ENCODE measurements at places on chromosomes 16 and 17.
A peak's percentile ranks its signal among the peaks of the same experiment; 100 is the strongest.

- peak; percentile 43 for DNase-seq
Measured at GRCh38 chr16:66899945-66900710, 18.6 kb downstream of the CDH16 start.

DNA sequence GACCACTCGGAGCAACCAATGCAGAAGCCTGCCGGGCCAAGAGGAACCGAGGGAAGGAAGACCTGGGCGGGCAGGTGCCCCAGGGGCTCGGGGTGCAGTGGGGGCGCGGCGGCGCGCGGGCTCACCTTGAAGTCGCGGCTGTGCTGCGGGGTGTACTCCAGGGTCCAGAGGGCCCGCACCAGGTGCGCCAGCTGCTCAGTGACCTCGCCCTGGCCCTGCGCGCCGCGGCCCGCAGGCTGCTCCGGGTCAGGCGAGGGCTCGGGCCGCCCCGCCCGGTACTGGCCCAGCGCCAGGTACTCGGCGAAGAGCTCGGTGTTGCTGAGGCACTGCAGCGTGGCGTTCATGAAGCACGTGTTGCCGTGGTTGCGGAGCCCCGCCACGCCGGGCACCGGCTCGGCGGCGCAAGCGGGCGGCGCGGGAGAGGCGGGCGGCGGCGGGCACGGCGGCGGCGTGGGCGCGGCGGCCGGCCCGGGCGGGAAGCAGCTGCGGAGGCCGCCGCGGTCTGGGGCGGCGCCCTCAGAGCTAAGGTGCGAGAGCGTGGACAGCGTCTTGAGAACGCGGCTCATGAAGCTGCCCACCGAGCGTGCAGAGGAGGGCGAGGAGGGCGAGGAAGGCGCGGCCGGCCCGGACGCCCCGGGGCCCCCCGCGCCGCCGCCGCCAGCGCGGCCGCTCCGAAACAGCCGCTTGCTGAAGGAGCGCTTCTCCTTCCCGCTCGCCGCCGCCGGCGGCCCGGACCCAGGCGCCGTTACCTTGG is 562 bp downstream of the USP31 start:
- peak; percentile 15 for DNase-seq

GRCh38 chr17:49414271-49414621 is 436 bp downstream of the PHB1 start:
- no peak for DNase-seq

DNA sequence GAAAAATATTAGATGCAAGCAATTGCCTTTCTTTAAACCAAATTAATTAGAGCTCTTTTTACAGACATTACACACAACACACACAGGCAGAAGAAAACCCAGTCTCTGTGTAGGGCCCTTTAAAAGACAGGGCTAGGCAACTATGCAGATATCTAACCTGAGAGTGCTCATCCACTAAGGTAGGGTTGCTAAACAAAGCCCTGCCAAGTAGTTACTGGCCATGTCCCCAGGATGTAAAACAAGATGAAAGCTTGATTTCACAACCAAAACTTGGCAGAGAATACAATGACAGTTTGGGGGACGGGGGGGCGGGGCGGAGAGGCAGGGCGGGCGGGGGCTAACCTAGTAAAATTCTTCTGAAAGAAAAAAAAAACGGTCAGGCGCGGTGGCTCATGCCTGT is 669.0 kb upstream of the CA10 start:
- no peak for DNase-seq

GRCh38 chr16:2484898-2485508 is 10.1 kb downstream of the TBC1D24 start:
- no peak for DNase-seq

- DNase-seq = no peak
Measured at GRCh38 chr16:25035494-25036405, 20.6 kb upstream of the ARHGAP17 start.

GRCh38 chr16:6484935-6485334 is 847.7 kb upstream of the RBFOX1 start:
- no peak for DNase-seq

- peak; percentile 34 for DNase-seq
Measured at GRCh38 chr16:2296661-2297505, 29.0 kb upstream of the RNPS1 start.

DNA sequence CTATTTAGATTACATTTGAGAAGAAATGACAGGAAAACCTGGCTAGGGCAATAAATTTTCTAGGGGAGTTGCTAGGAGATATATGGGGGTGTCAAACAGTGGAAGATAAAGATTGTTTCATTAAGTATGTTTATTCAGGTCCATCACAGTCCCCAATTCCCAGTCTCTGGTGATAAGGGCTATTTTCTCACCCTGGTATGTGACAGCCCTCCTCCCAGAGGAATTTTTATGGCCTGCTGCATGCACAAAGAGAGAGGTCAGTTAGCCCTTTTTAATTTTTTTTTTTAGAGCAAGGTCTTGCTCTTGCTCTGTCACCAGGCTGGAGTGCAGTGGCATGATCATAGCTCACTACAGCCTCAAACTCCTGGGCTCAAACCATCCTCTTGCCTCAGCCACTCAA is 53.6 kb upstream of the ATF7IP2 start:
- no peak for DNase-seq

GRCh38 chr17:27893841-27894503 is 807 bp upstream of the LYRM9 start:
- DNase-seq = no peak

DNA sequence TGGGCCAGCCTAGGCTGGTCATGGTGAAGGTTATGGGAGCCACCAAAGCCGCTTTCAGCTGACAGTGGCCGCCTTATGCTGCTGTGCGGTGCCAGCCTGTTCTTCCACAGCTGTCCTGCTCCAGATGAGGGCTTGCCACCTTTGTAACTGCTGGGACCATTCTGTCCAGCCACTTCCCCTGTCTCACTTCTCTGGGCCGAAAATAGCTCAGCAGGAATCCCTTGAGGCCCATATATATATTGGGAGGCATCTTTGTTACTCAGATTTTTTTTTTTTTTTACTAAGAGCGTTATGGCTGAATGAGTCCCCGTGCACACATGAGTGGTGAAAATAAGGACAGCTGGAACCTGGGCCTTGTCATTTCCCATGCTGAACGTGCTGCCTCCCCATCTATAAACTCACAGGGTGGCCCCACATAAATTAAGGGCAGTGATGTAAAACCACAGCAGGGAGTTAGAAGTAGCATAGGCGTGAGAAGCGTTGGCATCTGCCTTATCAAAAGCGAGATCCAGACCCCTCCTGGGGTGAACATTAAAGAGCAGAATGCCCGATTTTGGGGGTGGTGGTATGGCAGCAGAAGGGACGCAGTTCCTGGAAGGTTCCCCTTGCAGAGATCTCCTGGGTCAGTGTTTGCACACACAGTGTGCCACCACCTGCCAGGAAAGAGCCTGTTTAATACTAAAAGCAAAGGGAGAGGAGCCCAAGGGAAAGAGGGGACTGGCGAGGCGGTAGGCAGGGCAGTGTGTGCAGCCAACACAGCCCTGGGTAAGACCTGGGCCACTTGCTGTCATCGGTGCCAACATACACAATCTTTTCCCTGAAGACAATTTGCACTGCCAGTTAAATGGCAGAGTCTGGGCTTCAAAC is 57.8 kb downstream of the USP43 start:
- no peak for DNase-seq

DNA sequence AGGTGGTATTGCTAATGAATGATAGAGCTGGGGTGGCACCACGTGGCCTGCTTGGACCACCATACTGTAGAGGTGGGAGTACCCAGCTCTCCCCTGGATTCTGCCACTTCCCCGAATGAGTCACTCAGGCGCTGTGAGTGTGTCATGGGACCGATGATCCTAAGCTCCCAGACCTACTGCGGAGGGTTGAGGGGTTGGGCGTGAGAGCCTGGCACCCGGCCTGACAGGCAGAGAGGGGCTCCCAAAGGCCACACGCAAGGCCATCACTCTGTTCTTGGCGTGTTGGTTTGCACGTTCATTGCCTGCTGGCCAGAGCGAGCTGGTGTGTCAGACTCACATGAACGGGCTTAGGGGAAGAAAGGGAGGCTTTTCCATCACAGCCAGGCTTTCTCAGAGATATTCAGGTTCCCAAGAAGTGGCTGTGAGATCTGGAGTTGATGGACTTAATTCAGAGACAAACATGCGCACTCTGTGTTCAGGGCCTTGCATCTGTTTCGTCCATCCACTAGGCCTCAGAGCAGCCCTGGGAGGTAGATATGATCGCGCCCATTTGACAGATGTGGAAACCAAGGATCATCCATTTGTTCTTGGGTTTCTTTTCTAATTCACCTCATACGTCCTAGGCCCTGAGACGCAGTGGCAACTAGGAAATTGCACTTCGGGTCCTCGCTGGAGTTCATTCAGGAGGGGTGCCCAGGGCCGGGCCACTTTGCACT is 41.4 kb downstream of the CMIP start:
- DNase-seq = no peak

GRCh38 chr17:42845918-42846593 is 1.7 kb downstream of the AOC2 start:
- DNase-seq = no peak

GRCh38 chr16:15464401-15465186 is 30.2 kb downstream of the BMERB1 start:
- DNase-seq = no peak

DNA sequence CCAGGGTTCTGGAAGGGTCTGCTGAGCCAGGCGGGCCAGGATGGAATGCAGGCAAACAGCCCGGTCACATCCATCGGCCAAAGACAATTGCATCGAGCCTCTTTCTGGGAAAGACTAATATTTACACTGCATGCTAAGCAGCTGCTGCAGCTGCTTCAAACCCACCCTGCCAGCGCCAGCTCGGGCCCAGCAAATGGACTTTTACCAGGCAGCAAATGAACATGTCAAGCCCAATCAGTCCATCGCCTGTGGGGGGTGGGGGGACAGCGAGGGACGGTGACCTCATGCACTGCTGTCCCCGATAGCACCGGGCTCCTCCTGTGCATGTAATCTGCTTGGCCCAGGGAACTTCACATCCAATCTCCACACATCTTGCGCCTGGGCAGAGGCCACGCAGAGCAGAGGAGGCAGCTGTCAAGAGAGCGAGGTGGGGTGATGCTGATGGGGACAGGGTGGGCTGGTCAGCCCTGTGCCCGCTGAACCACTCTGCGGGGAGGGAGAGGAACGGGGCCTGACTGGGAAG is 39.4 kb upstream of the CDH5 start:
- DNase-seq = peak; percentile 41

- no peak for DNase-seq
Measured at GRCh38 chr17:83110735-83111134, 31.3 kb downstream of the METRNL start.

- no peak for DNase-seq
Measured at GRCh38 chr16:54489225-54490111, 202.9 kb upstream of the IRX3 start.

DNA sequence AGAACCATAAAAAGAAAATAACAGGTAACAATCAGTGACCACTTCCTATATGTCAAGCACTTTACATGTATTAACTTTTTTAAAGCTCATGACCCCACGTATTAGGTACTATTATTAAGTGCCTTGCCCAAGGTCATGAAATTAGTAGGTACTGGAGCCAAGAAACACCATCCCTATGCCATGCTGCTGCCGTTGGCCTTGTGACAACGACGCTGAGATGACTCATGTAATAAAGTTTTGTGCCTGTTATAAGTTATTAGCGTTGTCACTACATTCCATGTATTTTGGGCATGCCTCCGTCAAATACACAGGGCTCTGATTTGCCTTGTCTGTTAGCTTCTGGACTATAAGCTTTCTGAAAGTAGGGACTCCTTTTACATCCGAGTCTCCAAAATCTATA is 1.4 kb downstream of the BBS2 start:
- no peak for DNase-seq

DNA sequence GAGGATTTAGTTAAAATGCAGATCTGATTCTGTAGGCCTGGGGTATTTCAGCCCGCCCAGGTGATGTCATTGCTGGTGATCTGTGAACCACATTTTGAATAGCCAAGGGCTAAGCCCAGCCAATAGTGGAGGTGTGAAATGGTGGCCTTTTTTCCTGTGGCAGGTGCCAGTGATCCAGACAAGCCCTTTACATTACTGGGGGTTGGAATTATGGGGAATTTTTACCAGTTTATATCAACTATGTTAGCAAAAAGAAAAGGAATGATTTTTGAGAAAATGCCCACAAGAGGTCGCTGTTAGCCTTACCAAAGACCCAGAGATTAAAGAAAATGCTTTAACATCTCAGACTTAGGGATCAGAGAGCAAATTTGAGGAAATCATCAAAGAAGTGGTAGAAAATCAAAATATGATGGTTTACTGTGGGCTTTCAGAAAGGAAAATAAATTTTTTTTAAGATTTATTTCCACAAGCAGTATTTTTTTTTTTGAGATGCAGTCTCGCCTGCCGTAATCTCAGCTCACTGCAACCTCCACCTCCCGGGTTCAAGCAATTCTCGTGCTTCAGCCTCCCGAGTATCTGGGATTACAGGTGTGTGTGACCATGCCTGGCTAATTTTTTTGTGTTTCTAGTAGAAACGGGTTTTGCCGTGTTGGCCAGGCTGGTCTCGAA is 3.9 kb downstream of the VPS35L start:
- peak; percentile 63 for DNase-seq

DNA sequence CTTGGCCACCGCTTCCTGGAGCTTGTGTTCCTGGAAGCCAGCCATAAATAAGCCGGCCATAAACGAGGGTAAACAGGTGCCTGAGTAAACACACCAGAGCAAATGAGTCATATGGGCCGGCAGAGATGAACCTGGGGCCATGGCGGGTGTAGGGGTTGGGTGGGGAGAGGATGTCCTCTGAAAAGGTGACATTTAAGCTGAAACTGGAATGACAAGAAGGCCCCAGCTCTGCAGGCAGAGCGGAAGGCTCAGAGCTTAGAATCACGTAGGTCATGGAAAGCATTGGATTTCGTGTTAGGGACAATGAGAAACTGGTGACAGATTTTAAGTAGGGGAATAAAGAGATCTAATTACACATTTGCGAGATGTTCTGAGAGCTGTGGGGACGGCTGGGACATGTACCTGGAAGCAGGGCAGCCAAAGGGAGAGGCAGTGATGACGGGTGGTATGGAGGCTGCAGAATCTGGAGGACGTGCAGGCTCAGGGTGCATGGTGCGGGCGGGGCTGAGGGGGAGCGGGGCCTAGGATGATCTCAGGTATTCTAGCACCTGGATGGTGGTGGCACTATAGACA is 8.1 kb upstream of the DNASE1 start:
- DNase-seq = no peak

- DNase-seq = no peak
Measured at GRCh38 chr17:21360048-21360447, 16.1 kb upstream of the KCNJ12 start.

DNA sequence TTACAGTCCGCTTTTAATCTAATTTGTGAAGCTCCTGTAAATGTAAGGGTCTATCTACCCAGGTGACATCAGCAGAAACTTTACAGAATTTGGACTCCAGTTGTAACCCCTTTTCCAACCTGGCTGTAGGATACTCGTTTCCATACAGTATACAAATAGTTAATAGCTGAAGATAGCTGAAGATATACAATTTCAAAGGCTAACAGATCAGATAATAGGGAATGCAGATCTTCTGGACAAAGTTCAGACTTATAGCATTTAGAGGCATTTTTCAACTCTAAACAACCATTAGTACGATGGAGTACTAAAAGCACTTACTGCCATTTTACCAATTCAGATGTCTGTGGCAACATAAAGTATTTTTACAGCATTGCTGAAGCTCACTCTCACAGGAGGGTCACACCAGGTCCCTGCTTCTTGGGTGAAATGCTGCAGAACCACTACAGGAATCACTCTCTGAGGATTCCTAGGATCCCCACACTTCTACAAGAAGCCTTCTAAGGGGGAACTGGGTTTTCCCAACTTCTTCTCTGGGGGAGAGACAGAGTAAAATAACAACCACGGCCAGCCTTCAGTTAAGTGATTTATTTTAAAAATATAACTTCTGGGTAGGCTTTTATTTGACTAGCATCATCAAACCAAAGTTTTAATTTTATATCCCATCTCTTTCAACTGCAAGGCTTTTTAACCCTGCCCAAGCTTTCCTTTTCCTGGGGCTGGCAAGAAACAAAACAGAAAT is 2.9 kb downstream of the VEZF1 start:
- no peak for DNase-seq
